Mesothelial cell of epicardium (in vitro differentiated cells): ENCODE measurements at places on chromosomes 13 and 19.

GRCh38 chr13:19052931-19053330 is 128.7 kb downstream of the TUBA3C start:
- DNase-seq, result no peak

GRCh38 chr13:29939158-29939557 is 88.7 kb upstream of the UBL3 start:
- no peak for DNase-seq

- DNase-seq, result no peak
Observed at GRCh38 chr13:20161275-20161950, 561 bp upstream of the GJA3 start.

DNA sequence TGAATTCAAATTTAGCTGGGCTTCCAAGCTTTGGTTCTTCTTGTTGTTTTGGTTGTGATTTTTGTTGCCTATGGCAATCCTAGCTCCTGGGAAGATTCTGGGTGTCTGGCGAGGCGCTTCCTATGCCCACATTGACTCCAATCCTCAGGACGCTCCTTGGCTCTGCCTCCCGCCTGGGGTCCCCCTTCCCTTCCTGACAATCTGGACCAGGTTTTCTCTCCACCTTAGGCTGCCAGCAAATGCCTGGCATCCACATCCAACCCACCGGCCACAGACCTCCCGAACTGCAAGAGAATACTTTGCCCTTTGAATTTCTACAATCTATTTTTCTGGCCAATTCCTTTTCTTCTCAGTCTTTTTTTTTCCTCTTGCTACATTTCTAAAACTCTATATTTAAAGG is 186.9 kb upstream of the UBL3 start:
- DNase-seq, result no peak

DNA sequence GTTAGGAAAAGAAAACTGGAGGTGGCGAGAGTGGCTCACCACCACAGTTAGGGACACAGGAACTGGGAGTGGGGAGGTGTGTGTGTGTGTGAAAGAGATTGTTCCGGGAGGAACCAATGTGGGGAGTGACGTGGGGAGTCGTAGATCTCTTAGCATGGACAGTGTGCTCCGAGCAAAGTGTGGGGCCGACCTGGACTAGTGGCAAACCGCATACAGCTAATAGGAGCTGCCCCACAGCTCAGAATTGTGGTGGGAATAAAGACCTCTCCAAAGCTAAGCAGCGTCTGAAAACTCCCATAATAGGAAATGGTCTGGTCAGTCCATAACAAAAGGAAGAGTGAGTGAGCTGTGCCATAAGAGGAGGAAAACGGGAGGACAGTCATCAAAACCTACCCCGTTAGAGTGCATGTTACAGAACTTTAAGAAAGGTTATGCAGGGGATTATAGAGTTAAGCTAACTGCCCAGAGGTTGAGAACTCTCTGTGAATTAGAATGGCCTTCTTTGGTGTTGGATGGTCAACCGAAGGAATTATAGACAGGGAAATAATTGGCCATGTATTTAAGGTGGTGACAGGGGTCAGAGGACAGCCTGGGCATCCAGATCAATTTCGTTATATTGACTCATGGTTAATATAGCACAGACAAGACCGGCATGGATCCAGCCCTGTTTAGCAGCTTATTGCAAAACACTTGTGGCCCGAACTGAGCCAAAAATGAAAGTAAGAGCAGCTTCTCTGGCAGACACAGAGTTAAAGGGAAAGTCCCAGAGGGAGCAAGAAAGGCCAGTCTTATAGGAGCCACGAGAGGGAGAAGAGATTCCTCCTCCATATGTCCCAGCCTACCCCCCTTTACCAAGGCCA is 8.9 kb upstream of the SLC15A1 start:
- no peak for DNase-seq

- DNase-seq, result peak; percentile 53
Observed at GRCh38 chr19:29942404-29943261, 594 bp downstream of the URI1 start.

DNA sequence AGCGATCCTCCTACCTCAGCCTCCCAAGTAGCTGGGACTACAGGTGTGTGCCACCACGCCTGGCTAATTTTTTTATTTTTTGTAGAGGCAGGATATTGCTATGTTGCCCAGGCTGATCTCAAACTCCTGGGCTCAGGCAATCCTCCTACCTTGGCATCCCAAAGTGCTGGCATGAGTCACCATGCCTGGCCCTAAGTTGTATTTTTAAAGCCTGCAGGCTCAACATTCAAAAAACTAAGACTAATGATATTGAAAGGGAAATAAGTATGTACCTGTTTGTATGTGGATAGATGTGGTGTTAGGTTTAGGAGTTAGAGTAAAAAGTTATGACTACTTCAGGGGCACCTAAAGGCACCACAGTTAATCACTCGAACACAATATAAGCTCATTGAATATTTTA is 5.4 kb upstream of the IPO5 start:
- DNase-seq, result no peak

DNA sequence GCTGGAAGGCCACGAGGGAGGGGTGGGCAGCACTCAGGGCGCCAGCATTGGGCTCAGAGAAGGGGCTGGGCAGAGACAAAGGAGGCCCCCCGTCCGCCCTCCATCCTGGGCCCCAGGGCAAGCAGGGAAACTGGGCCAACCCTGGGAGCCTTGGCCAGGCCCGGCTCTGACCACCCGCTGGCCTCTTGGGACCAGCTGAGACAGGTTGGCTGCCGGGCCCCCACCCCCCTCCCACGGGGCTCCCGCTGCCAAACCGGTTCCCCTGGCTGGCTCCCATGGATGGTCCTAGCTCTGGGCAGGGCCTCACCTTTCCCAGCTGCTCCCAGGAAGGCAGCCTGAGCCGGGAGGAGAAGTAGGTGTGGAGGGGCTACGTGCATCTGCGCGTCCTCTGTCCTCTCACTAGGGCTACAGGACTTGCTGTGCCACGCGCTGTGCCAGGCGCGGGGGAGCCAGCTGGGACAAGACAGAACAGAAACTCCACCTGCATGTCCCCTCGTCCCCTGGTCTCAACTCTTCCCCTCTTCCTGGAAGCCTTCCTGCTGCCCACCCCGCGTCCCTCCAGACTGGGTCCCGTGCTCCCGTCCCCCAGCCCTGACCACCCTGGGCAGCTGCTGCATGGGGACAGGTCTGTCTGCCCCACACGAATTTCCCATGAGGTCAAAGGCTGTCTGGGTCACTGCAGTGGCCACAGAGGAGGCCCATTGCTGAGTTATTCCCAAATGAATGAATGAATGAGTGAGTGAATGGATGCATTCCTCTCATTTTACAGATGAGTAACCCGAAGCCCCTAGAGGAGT is 29.1 kb upstream of the NCCRP1 start:
- DNase-seq, result no peak

GRCh38 chr13:44380404-44381165 is 7.0 kb downstream of the SERP2 start:
- no peak for DNase-seq

DNA sequence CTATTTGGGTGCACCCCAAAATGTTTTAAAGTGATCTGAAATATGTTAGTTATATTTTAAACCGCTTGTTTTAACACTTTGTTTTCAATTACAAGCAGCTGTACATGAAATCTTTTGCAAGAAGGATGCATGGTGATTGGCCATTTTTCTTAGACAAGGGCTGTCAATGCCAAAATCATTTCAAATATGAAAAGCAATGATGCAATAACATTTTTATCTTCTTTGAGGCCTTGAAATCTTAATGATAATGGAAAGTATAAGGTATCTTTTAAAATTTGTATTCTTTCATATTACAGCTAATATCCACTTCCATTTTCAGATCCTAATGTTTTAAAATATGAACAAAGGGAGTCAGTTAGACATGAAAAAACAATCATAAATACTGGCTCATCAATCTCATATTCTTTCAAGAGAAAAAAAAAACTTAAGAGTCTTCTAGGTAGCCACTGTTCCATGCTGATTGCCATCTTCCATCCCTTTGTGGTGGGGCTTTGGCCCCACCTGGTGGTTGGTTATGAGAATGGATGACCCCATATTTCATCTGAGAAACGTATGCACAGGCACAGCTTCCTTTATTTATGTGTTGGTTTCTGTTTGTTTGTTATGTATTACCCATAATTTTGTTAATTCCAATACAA is 330.3 kb upstream of the MIR17HG start:
- DNase-seq, result peak; percentile 61

DNA sequence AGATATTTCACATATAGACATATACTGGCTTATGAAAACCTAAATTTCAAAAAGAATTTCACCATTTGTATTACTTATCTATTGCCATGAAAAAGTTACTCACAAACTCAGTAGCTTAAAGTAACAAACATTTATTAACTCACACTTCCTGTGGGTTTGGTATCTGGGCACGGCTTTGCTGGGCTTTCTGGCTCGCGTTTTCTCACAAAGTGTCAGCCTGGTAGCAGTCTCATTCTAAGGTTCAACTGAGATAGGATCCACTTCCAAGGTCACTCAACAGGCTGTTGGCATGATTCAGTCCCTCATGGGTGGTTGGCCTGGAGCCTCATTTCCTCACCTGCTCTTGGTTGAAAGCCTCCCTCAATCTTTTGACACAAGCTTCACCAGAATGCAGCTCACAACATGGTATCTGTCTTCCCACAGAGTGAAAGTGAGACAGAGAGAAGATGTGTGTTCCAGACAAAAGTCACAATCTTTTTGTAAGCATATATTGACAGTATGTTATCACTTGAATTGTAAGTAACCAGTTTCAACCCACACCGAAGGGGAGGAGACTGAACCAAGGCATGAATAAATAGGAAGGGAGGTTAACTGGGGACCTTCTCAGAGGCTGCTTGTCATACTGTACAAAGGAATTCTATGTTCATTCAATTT is 1065.8 kb upstream of the SPRY2 start:
- DNase-seq, result no peak

DNA sequence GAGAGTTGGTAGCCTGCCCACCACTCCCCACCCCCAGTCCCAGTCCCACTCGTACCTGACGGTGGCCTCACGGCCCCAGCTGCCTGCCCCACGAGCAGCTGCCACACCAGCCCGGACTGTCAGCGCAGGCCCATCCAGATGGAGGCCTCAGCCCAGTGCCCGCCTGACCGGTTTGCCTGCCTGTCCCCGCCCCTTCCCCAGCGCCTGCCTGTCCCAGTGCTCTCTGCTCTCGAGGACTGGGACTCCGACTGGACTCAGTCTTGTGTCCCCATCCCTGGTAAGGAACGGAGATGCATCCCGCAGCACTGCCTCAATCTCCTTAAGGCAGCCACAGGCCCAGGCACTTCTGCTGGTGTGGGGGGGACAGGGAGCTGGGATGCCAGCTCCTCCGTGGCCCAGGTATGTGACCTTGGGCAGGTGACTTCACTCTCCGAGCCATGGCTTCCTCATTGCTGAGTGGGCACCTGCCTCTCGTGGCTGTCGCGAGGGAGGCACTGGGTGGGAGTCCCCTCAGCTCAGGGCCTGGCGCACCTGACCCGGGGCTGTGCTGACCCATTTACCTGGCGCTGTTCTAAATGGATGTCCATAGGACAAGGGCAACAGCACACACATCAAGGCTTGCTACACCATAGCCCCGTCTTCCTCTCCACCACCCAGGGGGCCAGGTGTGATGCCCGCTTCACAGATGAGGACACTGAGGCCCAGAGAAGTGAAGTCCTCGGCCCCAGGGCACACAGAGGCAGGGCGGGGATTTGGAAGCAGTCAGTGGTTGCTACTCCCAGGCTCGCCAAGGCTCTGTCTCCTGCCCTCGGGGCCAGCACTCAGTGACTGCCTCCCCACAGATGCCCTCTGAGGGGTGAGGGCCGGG is at the start of gene NKPD1:
Gene NKPD1, minus strand, starts transcription at position 113 of the 868 bp plus-strand sequence. CDS start 832 bp downstream, outside the sequence.
- no peak for DNase-seq

GRCh38 chr19:44657211-44657921 is 13.7 kb downstream of the PVR start:
- peak; percentile 80 for DNase-seq

DNA sequence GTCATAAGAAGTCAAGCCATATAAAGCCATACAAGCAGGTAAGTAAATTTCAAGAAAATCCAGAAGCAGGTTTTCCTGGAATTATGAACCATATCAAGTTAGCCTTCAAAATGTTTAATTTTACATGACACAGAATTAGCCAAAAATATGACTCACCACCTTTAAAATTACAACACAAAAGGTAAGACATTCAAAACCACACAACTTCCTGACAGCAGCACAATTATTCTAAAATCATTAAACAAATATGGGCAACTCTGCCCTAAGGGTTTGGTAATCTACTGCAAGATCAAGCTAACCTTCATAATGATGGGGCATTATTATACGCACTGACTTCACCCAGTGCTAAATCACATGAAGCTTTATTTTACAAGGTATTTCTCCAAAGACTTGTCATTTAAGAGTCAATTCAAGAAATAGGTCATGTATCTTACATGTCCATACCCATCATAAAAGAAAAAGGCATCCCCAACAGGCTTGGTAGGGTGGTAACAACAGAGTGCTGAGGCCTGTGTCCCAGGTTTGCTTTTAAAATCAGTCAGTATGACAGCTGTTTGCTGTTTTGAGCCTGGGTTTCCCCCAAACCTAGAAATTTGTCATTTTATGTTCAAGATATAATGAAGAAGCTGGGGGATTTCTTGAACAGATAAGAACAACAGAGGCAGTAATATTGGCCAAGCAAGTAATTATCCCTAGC is 15.2 kb downstream of the RCBTB1 start:
- DNase-seq, result no peak

GRCh38 chr13:30495746-30496145 is 30.0 kb upstream of the HMGB1 start:
- no peak for DNase-seq

- DNase-seq, result no peak
Observed at GRCh38 chr19:48506138-48506733, 5.4 kb downstream of the LMTK3 start.

GRCh38 chr13:98999639-98999952 is 21.7 kb upstream of the DOCK9 start:
- no peak for DNase-seq

- no peak for DNase-seq
Observed at GRCh38 chr19:36688058-36688457, 646 bp downstream of the ZNF567 start.
